ENCODE measurements at places on chromosomes 2 and 18. TPM values are rescaled to one million over a fixed set of nuclear protein-coding genes. Genes with fewer than 3 reads are reported as not detected.

The SEC11C gene
- total RNA-seq: 711 TPM

The HOXD9 gene
- total RNA-seq: 29.1 TPM

The CNTNAP5 gene
- total RNA-seq: 0.11 TPM

The LDLRAD4 gene
- 59.9 TPM for total RNA-seq

The CD207 gene
- 0.23 TPM for total RNA-seq

The NPHP1 gene
- 9.7 TPM for total RNA-seq

The DSEL gene
- total RNA-seq: 5.4 TPM

The SIX3 gene
- total RNA-seq: not detected

The VWA3B gene
- not detected for total RNA-seq

The MYO7B gene
- 1.4 TPM for total RNA-seq

The CD8B2 gene
- 0.55 TPM for total RNA-seq
